ENCODE measurements at places on chromosomes 2 and 18. TPM values are rescaled to one million over a fixed set of nuclear protein-coding genes. Genes with fewer than 3 reads are reported as not detected.

TMEM178A gene
- total RNA-seq = not detected

PRKAG3 gene
- total RNA-seq = not detected

DNA sequence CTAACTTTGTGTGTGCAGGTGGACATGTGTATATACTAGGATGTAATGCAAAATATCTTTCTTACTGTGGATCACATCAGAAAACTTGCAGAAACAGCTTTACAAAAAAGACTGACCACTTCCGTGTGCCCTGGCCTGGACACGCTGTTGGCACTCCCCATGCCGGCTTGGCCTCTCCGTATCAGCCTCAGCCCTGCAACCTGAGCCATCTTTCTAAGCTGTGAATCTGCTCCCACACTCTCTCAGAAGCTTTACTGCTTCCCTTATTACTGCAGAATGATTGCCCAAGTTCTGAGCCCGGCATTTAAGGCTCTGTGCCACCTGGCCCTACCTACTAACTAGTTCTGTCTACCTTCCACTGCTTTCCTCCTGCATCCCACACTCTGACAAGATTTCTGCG, 37.8 kb downstream of the MYO7B start:
- no peaks in the 10 kb centered on the region for H3K36me3 ChIP-seq
- no peak overlapping the region for H3K27ac ChIP-seq
- H3K4me3 ChIP-seq = no peak overlapping the region
- no peak for DNase-seq

DNA sequence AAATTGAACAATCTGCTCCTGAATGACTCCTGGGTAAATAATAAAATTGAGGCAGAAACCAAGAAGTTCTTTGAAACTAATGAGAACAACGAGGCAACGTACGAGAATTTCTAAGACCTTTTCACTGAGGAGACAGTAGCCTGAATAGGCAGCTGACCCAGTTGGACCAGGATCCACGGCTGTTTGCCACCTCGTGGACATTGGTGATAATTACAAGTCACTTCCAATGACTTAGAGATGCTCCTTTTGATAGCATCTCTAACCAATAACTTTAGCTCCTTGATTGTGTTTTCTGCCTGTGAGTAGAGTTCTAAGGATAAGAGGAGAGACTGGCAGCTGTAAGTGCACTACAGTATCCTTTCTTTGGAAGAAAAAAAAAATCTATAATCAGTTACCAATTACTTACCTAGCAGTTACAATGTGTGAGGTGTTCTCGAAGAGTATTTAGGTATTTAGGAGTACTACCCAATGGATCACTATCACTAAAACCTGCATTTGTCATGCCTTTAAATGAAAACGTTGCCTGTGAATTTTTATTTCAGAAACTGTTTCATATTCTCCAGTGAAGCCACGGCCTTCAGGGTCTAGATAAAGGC, 31.3 kb upstream of the CNTNAP5 start:
- no peak for DNase-seq
- H3K4me1 ChIP-seq = peaks cover 6% of the 10 kb centered on the region
- H3K4me3 ChIP-seq = no peak overlapping the region
- H3K36me3 ChIP-seq = no peaks in the 10 kb centered on the region

- H3K4me1 ChIP-seq = peaks cover 8% of the 10 kb centered on the region
- no peaks in the 10 kb centered on the region for H3K36me3 ChIP-seq
Measured at GRCh38 chr2:68709421-68709911, 25.1 kb upstream of the ARHGAP25 start.

MPP4 gene
- total RNA-seq = not detected

DNA sequence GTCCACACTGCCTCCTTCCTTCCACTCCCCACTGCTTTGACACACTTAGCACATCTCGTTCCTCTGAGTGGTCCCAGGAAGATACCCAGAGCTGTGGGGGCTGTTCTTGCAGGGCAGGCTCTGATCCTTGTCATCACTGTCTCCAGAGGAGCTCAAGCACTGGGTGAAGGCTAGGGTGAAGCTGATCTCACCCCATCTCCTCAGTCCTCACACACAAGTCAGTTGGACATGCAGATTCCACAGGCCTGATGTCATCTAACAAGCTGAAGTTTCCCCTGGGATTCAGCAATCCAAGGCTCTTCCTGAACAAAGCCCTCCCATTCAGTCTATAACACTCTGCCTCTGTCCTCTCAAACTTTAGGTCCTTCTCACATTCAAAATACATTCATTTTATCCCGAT, 90.6 kb upstream of the RAB6C start:
- H3K27ac ChIP-seq = no peak overlapping the region
- H3K4me1 ChIP-seq = no peaks in the 10 kb centered on the region
- DNase-seq = no peak
- no peaks in the 10 kb centered on the region for H3K36me3 ChIP-seq

DNA sequence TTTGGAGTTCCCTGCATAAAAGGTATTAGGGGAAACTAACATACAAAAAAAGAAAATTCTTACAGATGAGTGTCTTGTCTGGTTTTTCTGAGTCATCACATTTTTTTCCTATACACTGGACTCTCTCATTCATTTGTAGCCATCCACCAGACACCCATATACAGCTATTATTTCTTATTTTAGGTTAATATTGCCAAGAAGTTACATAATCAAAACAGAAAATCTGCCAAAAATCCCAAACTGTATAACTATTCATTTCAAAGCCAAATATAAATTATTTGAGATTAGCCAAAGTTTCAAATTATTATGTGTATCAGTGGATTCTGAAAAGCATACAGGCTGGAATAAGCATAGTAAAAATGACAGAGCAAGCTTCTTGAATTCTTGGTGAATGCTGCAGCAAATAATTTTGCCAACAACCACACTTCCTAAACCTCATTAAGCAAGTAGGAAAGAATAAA, 191.2 kb downstream of the NCKAP5 start:
- no peak for DNase-seq
- H3K4me3 ChIP-seq = no peak overlapping the region
- no peaks in the 10 kb centered on the region for H3K27me3 ChIP-seq

- peaks cover 5% of the 10 kb centered on the region for H3K4me1 ChIP-seq
- no peak overlapping the region for H3K4me3 ChIP-seq
- H3K27ac ChIP-seq = no peak overlapping the region
- no peak for DNase-seq
- H3K36me3 ChIP-seq = no peaks in the 10 kb centered on the region
Measured at GRCh38 chr18:70380915-70381896, 92.4 kb downstream of the SOCS6 start.

C2orf72 gene
- total RNA-seq = 2.2 TPM

DNA sequence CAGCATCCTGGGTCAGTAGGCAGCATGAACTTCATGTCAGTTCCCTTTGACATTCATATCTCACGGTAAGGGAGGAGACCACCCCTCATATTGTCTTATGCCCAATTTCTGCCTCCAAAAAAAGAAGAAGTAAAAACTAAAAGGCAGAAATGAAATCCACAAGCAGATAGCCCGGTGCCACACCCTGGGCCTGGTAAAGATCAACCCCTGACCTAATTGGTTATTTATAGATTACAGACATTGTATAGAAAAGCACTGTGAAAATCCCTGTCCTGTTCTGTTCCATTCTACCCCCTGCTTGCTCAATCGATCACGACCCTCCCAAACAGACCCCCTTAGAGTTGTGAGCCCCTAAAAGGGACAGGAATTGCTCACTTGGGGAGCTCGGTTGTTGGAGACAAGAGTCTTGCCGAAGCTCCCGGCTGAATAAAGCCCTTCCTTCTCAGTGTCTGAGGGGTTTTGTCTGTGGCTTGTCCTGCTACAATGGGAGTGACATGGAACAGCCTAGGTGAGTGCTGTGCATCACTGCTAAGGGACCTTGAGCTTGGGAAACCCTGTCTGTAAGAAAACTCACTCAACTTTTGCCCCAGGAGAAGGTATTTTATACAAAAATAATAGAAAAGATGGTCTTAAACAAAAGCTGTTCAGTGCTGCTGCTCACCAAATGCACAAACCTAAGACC, 11.1 kb downstream of the NDUFV2 start:
- DNase-seq = no peak
- peak overlapping the region; percentile 16 for H3K4me3 ChIP-seq
- H3K27ac ChIP-seq = peak overlapping the region; percentile 92
- peaks cover 56% of the 10 kb centered on the region for H3K4me1 ChIP-seq

RUFY4 gene
- not detected for total RNA-seq

- H3K36me3 ChIP-seq = no peaks in the 10 kb centered on the region
- H3K4me3 ChIP-seq = no peak overlapping the region
- no peak overlapping the region for H3K27ac ChIP-seq
- no peaks in the 10 kb centered on the region for H3K4me1 ChIP-seq
Measured at GRCh38 chr18:32698153-32698552, 74.7 kb downstream of the KLHL14 start.

GRCh38 chr18:5415031-5415430, 119.5 kb upstream of the ZBTB14 start:
- H3K36me3 ChIP-seq = no peaks in the 10 kb centered on the region
- H3K4me1 ChIP-seq = no peaks in the 10 kb centered on the region
- no peak overlapping the region for H3K27ac ChIP-seq
- no peak for DNase-seq

DNA sequence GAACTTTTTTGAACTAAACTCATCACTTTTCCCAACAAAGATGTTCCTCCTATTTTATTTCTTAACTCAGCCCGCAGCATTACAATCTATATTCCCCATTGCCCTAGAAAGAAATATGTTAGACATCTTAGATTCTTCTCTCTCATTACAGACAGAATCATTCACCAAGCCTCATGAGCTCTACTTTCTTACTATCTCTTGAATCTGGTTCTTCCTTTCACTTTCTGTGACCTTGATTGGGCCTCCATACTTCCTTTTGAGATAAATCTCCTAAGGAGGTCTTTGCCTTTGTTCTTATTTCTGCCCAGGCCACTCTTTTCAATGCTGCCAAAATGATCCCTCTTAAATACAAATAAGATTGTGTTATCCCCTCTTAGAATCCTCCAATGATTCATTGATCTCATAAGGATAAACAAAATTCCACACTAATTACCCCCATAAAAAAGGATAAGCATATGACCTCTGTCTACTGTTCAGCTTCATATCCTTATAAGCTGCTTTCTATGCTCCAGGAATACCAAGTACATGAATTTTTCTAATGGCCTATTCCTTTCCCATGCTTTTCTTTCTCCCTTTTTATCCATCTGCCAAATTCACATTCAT, 400.0 kb downstream of the ARHGAP15 start:
- H3K4me1 ChIP-seq = peaks cover 18% of the 10 kb centered on the region
- H3K27ac ChIP-seq = peak overlapping the region; percentile 6

DNA sequence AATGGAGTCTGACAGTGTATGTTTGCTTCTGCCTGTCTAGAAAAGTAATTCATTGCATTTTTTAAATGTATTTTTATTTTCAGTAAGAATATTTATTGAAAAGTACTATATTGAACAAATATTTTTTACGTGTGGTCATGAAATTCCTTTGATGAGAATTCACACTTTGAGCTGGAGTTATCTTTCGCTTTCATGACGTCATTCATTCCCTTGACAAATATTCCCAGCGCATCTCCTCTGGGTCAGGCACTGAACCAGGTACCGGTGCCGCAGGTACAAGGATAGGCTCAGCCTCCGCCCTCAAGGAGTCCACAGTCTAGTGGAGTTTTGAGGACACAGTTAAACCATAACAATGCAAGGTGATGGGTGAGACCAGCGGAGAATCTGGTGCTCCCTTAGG, 60.2 kb downstream of the GNAL start:
- H3K4me1 ChIP-seq = peaks cover 11% of the 10 kb centered on the region
- H3K27me3 ChIP-seq = peaks cover 45% of the 10 kb centered on the region
- H3K36me3 ChIP-seq = no peaks in the 10 kb centered on the region
- H3K4me3 ChIP-seq = no peak overlapping the region
- H3K27ac ChIP-seq = no peak overlapping the region
- no peak for DNase-seq

- peaks cover 6% of the 10 kb centered on the region for H3K4me1 ChIP-seq
- H3K36me3 ChIP-seq = no peaks in the 10 kb centered on the region
- peaks cover 3% of the 10 kb centered on the region for H3K27me3 ChIP-seq
- no peak for DNase-seq
- H3K27ac ChIP-seq = no peak overlapping the region
Measured at GRCh38 chr2:2645162-2645855, 314.2 kb upstream of the MYT1L start.

DNA sequence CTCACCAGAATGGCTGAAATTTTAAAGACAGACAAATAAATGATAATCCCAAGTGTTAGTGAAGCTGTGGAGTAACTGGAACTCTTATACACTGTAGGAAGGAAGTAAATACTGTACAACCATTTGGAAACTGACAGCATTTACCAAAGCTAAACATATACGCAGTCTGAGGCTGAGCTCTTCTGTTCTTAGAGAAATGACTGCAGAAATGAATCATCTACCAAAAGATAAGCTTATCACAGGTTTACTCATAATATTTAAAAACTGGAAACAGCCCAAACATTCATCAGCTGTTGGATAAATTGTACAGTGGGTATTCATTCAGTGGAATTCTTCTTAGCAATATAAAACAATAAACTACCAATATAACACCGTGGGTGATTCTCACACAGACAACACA, 218.2 kb upstream of the RAB12 start:
- no peak for DNase-seq
- peaks cover 6% of the 10 kb centered on the region for H3K27me3 ChIP-seq
- no peaks in the 10 kb centered on the region for H3K4me1 ChIP-seq

RNF103 gene
- total RNA-seq = 11.2 TPM

DNA sequence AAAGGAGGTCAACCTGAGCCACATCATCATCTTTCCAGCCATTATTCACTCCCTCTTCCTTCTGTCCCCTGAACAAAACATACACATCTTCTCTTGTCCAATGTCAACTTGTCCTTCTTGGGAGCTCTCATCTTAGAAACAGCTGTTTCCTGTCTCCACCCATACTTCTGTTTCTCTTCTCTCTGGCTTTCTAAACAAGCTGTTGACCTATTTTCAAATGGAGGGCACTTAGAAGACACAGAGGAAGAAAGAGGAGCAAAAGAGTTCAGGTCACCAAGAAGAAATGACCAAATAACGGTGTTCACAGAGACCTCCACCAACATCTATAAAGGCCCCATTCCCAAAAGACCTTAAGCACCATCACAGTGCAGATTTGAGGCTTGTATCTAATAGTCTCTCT, 355.9 kb upstream of the HNRNPA3 start:
- no peak for DNase-seq
- peak overlapping the region; percentile 56 for H3K27ac ChIP-seq
- H3K27me3 ChIP-seq = no peaks in the 10 kb centered on the region
- H3K4me1 ChIP-seq = peaks cover 57% of the 10 kb centered on the region

GRCh38 chr18:49151482-49151881, 200.7 kb upstream of the SMAD7 start:
- no peaks in the 10 kb centered on the region for H3K27me3 ChIP-seq
- no peak overlapping the region for H3K4me3 ChIP-seq
- no peak for DNase-seq
- no peak overlapping the region for H3K27ac ChIP-seq

All from natural killer cell treated with Interleukin-12 subunit alpha and Interleukin-12 subunit beta and Interleukin-15 and Interleukin-18, amount 100 ng/mL, for 72 hours (primary cell).